ENCODE measurements at places on chromosomes 3 and 15.
A peak's percentile ranks its signal among the peaks of the same experiment; 100 is the strongest.

- no peak for DNase-seq
Observed at GRCh38 chr3:58502872-58503271, 11.0 kb downstream of the KCTD6 start.

GRCh38 chr3:94961423-94962100 is 898.7 kb downstream of the NSUN3 start:
- DNase-seq = no peak

DNA sequence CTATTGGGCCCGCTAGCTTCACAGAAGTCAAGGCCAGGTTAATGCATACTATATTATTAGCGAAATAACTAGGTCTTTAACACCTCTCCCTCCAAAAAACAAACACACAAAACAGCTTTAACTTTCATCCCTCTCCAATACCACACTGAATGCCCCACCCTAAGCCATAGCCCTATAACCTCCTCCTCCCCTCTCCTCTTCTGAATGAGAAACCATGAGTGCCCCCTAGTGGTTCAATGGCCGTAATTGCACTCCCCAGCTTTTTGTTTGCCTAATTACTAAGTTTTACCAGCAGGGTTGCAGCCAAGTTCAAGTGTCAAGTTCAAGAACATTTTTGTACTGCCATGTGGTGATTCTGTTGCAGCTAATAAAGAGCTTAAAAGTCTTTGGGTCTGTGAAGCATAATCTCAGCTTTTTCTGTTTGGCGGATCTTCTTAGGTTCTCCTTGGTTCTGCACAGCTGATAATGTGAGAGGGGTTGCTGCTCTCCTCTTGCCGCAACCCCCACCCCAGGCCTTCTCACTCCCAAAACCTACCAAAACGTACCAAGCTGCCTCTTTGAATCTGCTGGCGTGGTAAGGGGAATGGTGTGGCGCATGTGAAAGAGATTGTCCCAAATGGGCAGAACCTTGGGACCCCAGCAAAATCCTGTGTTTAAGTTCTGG is 57.9 kb downstream of the RPL22L1 start:
- DNase-seq = peak; percentile 63

- DNase-seq = no peak
Observed at GRCh38 chr3:195829897-195830254, 18.1 kb upstream of the MUC4 start.

All from kidney glomerular epithelial cell (primary cell).